ENCODE measurements at places on chromosomes 3 and 15.

- no peak for DNase-seq
These were observed 12.5 kb upstream of the TCAIM start for GRCh38 chr3:44326019-44326418.

DNA sequence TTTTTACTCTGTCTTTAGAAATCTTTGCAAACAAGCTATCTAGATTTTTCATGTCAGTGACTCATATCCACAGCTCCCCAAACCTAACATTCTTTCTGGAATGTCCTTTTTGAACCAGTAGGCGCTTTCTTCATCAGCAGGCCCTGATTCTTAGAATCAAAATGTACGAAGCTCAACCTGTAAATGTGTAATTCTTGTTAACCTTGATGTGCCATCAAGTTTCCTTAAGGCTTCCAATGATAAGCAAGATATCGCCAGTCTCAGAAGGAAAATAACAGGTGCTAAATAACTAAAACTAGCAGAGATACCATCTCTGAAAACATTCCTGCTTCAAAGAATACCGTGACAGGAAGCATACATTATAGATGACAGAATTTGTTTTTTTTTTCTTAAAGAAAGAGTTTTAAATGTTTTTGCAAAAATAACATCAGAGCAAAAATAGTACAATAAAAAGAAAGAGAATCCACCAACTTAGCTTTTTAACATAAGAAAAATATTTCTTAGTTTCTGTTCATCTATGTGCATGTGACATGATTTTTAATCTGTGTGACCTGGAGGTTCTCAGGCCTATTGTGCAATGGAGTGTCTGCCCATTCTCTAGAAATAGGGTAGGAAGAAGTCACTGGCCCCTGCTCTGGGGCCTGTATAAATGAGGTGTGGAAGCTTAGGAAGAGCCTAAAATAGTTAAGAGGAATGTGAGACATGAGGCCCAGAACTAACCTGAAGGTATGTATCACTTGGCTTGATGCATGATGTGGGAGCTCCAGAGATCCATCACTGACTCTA is 14.7 kb upstream of the SECISBP2L start:
- no peak for DNase-seq

- no peak for DNase-seq
These were observed 456.5 kb upstream of the GOLIM4 start for GRCh38 chr3:168552251-168552650.

DNA sequence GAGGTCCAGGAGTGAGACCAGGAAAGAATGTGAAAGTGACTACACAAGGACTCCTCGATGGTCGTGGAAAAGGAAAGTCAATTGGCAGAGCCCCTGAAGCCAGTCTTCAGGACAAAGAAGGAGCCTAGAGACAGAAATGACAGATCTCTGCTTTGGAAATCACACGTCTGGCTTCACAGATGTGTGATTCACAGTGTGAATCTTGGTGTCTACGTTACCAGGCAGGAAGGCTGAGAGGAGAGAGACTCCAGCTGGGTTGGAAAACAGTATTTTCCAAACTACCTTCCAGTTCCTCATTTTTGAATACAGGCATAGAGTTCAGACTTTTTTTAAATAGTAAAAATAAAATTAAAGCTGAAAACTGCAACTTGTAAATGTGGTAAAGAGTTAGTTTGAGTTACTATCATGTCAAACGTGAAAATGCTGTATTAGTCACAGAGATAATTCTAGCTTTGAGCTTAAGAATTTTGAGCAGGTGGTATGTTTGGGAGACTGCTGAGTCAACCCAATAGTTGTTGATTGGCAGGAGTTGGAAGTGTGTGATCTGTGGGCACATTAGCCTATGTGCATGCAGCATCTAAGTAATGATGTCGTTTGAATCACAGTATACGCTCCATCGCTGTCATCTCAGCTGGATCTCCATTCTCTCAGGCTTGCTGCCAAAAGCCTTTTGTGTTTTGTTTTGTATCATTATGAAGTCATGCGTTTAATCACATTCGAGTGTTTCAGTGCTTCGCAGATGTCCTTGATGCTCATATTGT is 6.0 kb downstream of the CCR2 start:
- DNase-seq, result no peak

GRCh38 chr15:62977952-62978811 is 64.4 kb upstream of the TPM1 start:
- no peak for DNase-seq

GRCh38 chr3:98680723-98681122 is 82.4 kb upstream of the ST3GAL6 start:
- no peak for DNase-seq

- DNase-seq, result no peak
These were observed 238.2 kb upstream of the HES1 start for GRCh38 chr3:193897731-193898180.

- no peak for DNase-seq
These were observed 30.1 kb upstream of the IP6K2 start for GRCh38 chr3:48747015-48747615.

- DNase-seq, result no peak
These were observed 7.1 kb downstream of the KCNH8 start for GRCh38 chr3:19155375-19155774.

DNA sequence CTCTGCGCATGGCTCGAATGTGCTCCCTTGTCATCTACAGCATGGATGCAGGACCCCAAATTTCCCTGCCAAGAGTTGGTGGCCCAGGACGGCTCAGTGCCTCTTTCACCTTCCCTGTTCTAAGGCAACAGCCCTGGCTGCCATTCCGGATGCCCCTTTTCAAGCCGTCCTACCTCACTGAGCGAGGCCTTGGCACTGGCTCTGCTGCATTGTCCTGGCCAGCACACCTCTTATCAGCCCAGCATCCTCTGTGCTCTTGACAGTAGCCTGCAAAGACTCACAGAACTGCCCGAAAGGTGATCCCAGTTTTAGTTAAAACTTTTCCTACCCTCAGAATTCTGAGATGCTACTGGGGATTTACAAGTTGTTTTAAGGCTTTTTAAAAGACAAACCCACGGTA is 122.0 kb downstream of the MECOM start:
- DNase-seq, result no peak

- no peak for DNase-seq
These were observed 136.4 kb downstream of the SRGAP3 start for GRCh38 chr3:9113040-9113439.

- DNase-seq, result no peak
These were observed 212.5 kb downstream of the OSBPL10 start for GRCh38 chr3:31768479-31769125.

All from stimulated activated CD8-positive, alpha-beta memory T cell treated with anti-CD3 and anti-CD28 coated beads, Interleukin-4, amount 100 ng/mL, for 1 hour (primary cell).